ENCODE measurements at places on chromosomes 11 and 22. TPM values are rescaled to one million over a fixed set of nuclear protein-coding genes. Genes with fewer than 3 reads are reported as not detected.

- no peak for DNase-seq
These were observed 117.4 kb downstream of the KIAA1671 start for GRCh38 chr22:25069758-25070481.

- DNase-seq: no peak
These were observed 3.8 kb downstream of the SERPING1 start for GRCh38 chr11:57601297-57601696.

DNA sequence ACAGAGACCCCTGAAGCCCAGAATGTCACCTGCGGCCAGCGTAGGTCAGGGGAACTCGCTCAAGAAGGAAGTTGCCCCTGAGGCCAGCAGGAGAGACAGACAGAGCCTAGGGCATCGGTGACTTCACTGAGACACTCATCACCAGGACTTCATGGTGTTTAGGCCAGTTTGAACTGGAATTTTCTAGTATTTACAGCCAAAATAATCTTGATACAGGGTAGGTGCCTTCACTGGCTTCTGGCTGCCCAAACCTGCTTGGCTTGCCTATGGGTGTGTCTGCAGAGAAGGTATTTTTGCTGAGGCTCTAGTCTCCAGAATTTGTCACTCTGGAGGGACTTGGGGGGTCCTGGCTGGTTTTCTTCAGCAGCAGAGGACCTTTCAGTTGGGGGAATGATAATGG lies 86.6 kb downstream of the FBXO7 start:
- DNase-seq: no peak

Gene PATE2
- not detected for total RNA-seq

Gene WBP2NL
- total RNA-seq: 0.47 TPM

Measured in left ventricle myocardium superior (tissue), 1 donor.